ENCODE measurements at places on chromosomes 7 and 10.

DNA sequence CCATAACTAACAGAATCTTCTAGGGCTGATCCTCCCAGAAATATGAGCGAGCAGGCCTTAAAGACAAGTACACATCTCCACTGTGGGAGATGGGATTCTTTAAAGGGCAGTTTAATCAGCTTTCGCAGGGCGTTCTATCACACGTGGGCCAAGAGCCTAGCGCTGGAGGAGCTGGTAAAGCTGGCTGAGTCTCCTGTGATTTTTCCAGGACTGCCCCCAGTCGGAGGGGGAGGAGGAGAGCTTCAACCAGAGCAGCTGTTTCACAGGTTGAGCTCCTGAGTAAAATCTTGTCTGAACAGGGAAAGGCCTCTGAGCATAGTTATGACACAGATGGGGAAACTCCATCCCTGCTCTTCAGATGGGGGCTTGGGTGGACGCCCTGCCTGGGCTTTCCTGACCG lies 87.0 kb downstream of the ZNF365 start:
- no peak for DNase-seq

- no peak for DNase-seq
Measured at GRCh38 chr7:1076184-1077072, 11.5 kb upstream of the GPER1 start.

DNA sequence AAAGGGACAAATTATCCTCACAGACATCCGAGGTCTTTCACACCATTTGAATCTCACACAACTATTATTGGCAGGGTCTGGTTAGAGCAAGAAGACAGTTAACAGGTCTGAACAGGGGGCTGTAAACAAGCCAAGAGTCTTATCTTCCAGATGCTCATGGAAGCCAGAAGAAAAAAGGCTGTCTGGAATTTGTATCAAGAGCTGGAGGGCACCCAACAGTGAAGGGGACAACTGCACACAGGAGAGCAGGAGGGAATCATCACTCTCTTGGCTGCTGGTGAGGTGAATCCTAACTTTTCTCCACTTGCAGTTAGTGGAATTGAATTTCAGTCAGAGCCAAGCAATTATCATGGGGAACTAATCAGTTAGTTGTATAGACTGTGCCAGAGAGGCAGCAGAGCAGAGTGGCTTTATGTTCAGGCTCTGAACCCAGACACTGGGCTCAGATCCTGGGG lies 880.2 kb upstream of the AUTS2 start:
- no peak for DNase-seq

DNA sequence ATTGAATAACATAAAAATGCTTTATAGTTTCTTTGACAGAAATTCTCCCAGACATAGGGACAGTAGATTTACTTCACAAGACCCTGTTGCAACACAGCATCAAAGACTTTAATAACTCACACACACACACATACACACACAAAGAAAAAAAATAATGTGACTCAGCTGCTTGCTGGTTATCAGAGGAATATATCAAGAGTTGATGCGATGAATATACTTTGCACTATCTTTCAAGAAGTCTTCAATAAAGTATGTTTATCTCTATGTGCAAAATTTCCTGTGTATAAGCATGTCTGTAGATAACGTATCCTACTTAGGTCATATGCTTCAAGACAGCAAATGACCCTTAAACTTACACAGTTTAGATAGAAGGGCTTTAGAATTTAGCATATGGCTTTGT lies 243.1 kb downstream of the ARL4A start:
- DNase-seq: no peak

DNA sequence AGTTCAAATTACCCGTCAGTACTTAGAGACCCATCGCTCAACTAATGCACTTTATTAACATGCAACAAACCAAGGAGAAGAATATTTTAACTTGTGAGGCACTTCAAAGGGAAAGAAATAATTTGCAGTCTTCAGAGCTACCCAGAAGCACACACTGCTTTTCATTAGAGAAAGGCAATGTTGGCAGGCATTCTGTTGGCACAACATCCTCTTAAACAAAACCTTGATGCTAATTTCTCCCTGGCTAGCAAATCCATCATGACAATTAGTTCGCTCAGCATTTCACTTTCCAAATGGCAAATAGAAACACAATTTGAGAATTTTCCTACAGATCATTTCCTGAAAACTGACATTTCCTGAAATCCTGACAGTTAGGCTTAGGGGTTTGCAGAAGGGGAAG lies 155.6 kb upstream of the FAM13C start:
- no peak for DNase-seq

DNA sequence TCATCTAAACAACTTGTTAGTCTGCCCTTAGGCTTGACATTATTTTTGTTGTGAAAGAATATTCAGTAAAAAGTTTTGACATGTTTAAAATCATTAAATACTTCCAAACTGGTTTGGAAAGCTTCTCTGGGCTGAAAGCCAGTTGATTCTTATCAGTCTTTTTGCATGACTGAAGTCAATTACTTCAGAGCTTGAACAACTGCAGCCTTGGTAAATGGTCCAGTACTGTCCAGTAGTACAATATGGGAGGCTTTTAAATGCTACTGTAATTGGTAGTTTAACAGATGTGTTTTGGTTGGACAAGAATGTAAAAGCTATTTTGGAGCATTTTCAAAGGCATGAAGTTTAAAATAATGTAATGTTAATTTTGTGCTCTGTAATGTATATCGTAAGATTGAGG lies 103.4 kb downstream of the SDK1 start:
- DNase-seq: no peak
